Amniotic epithelial cell (primary cell): ENCODE measurements at places on chromosomes 7 and 10.
A peak's percentile ranks its signal among the peaks of the same experiment; 100 is the strongest.

DNA sequence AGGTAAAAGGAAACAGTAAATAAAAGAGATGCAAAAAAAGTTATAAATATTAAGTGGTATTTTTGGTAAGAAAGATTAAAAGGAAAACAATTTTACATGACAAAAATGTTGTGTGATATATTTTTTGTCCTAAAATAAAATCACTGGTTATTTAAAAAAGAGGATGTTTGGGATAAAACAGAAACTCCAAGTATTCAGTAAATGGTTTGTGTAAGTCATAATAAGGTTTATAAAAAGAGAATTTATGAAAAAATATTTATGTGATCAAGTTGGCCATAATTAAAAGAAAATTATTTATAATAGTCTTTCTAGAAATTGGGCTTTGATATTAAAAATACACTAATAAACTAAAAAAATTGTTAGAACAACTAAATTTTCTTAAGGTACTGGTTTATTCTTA is 38.2 kb upstream of the FIGNL1 start:
- no peak for DNase-seq

- no peak for DNase-seq
These were observed 60.1 kb downstream of the OGDH start for GRCh38 chr7:44666566-44666965.

DNA sequence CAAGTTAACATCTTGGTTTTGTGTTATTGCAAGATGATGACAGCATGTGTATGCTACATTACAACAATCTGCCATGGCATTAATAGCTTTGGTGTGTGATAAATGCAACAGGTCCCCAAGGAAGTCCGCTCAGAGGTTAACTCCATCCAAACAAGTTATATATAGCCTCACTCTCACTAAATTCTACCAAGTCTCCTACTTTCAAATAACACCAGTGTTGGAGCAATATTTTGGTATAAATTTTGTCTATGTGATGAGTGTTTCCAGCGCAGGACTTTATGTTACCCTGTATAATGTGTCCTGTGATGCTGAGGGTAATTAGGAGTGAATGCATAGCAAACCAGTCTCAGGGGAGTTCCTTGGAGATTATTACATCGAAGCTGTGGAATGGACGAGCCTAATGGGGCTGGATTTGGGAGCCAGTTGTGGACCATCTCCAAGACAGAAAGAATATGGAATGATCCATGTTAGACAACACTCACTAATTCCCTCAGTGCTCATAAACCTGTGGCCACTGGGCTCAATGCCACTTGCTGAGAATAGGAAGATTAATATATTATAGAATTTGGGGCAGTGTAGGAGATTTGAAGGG is 127.6 kb upstream of the CXCL12 start:
- DNase-seq: no peak

- no peak for DNase-seq
These were observed 193.8 kb downstream of the ABCA13 start for GRCh38 chr7:48365010-48365409.

DNA sequence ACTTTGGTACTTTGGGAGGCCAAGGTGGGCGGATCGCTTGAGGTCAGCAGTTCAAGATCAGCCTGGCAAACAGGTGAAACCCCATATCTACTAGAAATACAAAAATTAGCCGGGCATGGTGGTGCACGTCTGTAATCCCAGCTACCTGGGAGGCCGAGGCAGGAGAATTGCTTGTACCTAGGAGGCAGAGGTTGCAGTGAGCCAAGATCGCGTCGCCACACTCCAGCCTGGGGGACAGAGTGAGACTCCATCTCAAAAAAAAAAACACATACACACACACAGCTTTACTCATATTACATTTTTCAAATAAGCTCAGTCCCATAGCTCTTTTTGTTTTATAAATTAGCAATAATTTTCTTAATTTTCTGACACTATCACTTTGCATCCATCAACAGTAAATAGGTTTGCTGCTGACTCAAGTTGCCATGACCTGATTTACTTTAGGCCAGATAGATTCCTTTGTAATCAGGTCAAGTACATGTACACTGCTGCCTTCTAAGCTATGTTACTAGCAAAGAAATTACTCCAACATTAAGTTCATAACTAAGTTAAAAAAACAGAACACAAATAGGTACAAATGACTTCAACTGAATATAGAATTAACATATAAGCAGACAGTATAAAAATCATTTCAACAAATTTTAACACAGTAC is 31.5 kb downstream of the WAPL start:
- DNase-seq: no peak

GRCh38 chr7:76423666-76424412 is 911 bp upstream of the ZP3 start:
- DNase-seq: peak; percentile 10

DNA sequence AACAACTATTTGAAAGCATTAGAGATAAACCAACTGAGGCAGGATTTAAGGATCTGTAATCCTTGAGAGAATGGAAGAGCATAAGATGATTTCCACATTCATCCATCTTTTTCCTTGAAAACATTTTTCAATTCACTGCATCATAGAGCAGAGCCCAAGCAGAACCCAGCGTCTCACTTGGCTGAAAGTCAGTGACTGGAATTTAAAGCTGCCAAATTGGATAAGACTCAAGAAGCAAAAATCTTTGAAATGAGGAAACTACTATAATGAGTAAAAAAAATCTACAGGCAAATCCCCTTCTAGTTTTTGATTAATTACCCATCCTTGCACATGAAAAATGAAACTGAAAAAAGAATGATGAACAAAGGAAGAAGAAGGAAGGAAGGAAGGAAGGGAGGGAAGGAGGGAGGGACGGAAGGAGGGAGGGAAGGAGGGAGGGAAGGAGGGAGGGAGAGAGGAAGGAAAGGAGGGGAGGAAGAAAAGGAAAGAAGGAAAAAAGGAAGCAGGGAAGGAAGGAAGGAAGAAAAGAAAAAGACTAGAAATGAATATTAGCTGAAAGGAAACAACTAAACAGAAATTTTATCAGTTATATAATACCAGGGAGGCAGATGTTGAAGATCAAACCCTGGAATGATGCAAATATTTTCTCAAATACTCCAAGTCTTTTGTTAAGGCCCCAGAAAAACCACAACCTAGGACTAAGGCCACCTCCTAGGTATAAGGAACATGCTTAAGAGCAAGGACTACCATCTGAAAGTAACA is 336.3 kb upstream of the MAGI2 start:
- DNase-seq: peak; percentile 91

DNA sequence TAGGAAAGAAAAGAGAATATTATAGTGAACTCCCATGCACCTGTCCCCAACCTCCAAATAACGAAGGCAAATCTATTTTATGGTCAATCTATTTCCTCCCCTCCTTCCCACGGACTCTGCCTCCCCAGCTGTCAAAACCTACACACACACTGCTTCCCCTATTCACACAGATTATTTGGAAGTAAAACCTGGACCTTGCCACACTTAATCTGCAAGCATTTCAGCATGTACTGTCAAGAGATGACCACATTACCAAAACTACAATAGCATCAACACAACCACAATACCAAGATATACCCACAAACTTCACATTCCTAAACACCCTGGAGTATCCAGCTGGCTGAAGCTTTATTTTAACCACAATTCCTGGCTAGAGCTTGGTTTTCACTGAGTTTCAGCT is 27.8 kb upstream of the KCNK18 start:
- no peak for DNase-seq

- no peak for DNase-seq
These were observed 321.8 kb downstream of the ZNF479 start for GRCh38 chr7:56810466-56810865.

- no peak for DNase-seq
These were observed 47.5 kb upstream of the ADGRA1 start for GRCh38 chr10:133040198-133040597.

DNA sequence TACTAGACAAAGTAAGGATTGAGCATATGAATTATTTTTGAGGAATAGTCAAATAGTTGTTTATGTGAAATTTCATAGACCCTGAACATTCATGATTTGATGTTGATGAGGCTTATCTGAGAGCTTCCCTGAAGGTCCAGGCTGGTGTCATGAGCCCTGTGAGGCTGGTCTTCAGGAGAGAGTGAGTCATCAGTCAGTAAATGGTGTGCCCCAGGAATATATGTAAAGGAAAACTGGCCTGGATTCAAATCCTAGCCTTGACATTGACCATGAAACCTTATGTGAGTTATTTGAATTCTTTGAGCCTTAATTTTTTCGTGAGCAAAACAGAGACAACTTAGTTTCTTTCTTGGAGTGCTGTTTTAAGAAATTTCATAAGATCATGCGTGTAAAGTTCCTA is 6.2 kb downstream of the TMEM236 start:
- peak; percentile 71 for DNase-seq

GRCh38 chr7:51253157-51253556 is 63.5 kb downstream of the COBL start:
- DNase-seq: no peak

DNA sequence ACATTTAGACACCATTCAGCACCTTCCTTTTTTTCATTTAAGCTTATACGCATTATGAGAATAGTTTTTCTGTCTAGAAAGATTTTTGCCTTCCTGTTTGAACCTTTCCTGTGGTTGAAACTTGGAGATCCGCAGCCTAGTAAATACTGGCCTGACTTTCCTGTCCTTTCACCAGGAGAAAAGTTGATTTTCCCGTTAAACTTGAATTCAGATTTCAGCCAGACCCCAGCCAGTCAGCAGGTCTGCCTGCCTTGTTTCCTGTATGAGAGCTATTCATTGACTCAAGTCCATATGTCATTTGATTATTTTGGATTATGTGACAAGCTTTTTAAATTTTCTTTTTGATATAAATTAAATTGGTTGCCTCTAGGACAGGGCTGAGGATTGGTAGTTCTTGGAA is 71.5 kb downstream of the EVX1 start:
- DNase-seq: no peak

DNA sequence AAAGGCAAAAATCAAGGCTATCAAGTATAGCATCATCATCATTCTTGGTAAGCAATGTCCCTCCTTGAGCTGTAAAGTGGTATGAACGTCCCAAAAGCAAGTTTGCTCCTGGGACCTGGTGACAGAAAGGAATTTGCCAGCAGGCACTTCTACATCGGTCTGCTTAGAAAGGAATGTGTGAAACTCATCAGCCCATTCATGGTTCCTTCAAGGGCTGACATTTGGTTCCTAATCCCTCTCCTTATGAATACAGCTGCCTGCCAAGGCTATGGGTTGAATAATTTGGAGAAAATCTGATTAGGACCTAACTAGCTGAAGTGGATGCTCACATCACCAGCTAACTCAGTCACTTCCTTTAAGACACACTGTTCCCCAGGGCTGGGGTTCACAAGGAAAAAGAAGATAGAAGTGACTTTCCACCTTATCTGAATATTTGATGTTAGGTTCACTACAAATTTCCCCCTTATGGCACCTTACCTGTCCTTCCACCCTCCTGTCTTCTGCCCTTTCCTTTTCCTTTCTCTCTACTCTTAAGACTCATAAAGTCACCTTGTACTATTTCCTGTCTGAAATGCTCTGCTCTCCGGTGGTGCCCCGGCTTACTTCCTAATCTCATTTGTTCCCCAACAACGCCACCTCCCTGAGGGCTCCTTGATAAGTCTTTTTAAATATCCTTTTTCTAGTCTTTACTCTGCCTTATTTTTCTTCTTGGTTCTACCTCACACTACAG is 187.1 kb downstream of the NPSR1 start:
- no peak for DNase-seq

- peak; percentile 99 for DNase-seq
These were observed 649.1 kb downstream of the TNS3 start for GRCh38 chr7:46932676-46933424.

DNA sequence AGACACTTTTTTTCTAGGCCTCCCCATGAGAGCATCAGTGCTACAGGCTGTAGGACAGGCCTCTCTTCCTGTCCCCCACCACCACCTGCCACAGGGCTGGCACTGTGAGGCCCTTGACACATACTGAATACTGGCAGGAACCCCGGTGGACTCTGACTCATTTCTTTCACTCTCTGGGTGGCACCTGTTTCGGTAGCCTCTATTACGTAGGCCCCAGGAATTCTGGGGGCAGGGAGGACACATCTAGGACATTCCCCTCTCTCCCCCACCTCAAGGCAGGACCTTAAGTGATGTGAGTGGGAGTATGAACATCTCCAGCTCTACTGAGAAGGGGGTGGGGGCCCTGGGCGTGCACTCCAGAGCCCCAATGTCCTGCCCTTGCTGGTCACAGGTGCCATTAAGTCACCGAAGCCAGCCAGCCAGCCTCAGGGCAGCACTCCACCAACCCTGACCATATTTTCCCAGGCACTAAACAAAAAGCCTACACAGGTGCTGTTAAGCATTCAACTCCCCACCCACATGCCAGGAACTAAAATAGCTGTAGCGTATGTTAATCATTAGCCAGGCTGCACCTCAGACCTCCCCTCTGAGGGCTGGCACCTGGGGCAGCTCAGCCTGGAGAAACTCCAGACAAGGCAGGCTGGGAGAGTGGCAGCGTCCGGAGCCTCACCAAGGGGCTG is 8.9 kb downstream of the ANXA11 start:
- DNase-seq: peak; percentile 61

DNA sequence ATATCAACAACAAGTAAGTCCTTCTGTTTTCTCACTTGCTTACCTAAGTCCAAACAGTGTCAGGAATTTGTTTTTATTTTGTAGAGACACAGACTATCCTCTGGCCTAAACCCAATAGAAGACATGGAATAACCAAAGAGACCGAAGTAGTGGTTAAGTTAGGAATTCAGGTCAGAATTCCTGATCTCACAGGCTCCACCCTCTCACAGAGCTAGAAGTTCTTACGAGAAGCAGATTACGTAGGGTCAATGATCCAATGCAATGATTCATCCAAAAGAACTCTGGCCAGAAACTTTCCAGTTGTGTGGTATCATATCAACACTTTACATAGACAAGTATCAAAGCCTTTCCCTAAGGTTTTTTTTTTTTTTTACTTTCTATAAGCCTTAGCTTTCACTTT is 73.8 kb downstream of the IQUB start:
- peak; percentile 98 for DNase-seq

DNA sequence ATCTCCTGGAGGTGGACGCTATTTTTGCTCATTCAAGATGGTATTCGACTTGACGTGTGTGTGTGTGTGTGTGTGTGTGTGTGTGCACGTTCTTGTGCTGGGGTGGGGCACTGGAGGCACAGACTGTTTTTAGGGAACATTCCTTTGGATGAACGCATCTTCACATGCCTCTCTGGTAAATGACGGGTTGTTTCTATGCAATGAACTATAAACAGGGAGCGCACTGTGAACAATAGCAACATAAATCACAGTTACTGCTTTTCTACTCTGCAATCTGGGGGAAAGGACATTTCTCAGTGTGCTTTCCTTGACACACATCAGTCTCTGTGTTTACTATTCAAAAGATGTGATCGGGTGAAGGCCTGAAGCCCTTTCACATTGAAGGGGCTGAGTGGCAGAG is 120.1 kb upstream of the PITRM1 start:
- DNase-seq: peak; percentile 75

DNA sequence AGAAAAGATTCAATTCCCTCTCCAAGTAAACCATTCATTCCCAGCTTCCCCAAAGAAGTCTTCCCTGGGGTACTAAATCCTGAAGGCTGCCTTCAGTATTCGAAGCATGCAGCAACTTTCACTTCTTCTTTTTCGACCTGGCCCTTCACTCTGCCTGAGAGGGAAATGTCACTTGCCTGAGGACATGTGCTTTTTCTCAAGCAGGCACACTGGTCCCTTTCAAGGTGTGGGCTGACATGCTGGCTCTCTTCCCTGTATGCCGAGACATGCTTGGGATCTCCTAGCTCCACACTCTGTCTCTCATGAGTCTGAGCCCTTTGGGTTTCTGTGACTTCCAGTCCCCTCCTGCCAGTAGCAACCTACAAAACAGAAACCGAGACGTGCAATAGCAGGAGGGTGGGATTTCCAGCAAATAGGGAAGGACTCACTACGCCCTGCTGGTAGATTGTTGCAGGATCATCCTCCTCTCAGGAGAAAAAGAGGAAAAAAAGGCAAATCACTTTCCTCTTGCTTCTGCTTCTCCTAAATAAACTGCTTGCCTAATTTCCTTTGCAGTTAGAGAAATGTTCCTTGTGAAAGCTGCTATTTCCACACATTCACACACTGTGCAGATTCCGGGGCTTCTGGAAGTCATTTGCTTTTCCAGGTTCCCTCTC is 33.5 kb downstream of the FIGNL1 start:
- DNase-seq: no peak
